ENCODE measurements at places on chromosomes 5 and 9.

- no peak for DNase-seq
Observed at GRCh38 chr9:80093695-80094094, 521.9 kb downstream of the TLE4 start.

- DNase-seq: peak; percentile 26
Observed at GRCh38 chr9:111957856-111958631, 61.4 kb downstream of the UGCG start.

DNA sequence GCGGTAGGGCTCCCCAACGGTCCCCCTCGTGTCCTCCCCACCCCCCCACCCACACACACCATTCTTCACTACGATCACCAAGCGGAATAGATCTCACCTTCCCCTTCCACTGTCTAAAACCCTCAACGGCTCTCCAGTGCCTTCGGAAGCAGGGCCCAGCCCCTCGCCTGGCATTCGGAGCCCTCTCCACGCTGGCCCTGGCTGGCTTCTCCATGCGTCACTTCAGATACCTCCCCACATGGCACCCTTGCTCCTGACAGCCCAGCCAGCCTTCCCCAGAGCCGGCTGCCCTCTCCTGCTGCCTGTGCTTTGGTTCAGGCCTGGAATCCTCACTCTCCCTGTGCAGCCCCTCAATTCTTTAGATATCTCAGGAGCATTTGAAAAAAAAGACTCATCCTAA, 126.6 kb downstream of the ZNF354C start:
- DNase-seq: no peak

- no peak for DNase-seq
Observed at GRCh38 chr5:119527351-119527750, 75.1 kb downstream of the HSD17B4 start.

DNA sequence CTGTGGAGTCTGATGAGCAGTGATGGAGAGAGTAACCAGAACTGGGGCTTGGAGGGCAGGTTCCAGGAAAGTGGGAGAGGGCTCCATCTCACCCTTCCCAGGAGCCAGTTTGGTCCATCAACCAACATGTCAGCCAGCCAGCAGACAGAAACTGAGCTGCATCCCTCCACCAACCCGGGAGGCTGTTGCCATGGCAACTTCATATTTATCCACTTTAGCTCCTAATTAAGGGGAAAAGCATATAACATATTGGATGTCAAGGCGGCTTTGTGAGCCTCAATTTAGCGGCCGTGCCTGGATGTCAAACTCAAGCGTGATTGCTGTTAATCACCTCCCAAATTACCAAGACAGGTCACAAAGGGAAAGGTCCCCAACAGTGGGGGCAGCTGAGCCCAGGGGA, 81.5 kb upstream of the ARAP3 start:
- no peak for DNase-seq

- DNase-seq: peak; percentile 87
Observed at GRCh38 chr9:124869986-124870560, 8.1 kb downstream of the ARPC5L start.

All from CD4-positive, alpha-beta T cell treated with Interleukin-17A for 1 hour (primary cell).